NCI-H1417 (cell line): ENCODE measurements at places on chromosomes 2 and 18.
A peak's percentile ranks its signal among the peaks of the same experiment; 100 is the strongest.

- DNase-seq, result no peak
These were observed 53.3 kb upstream of the NARS1 start for GRCh38 chr18:57674891-57675290.

DNA sequence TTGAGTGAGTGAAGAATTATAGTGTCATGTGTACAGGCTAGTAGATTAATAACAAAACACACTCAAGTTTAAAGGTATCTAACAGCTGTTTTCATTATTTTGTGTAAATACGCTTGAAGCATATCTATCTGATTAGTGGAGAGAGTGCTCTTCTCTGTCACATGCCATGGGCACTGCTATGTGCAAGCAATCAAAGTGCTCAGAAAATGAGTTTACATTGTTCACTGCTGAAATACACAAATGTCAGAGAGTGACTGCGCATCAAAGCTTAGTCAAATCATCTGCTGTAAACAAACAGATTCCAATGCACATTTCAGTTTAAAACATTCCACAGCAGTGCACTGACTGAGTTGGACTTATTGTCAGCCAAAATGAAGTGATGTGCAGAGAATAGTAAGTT lies 423.4 kb downstream of the ZEB2 start:
- DNase-seq, result no peak

DNA sequence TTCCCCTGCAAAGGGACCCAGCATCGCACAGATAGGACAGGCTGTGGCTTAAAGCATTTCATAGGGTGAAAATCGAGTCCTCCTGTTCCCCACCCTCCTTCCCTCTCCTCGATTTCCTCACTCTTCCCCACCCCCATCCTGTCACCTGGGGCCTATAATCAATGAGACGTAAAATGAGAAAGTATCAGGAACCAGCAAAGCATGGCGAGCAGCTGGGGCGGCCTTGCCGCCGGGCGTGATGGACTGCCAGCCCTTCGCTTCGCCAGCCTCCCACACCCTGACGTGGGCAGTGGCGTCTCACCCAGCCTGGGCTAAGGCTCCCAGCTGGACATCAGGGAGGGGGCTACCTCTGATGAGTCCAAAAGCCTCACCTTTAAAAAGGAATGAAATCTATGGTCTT lies 11.1 kb downstream of the SLC30A3 start:
- no peak for DNase-seq

DNA sequence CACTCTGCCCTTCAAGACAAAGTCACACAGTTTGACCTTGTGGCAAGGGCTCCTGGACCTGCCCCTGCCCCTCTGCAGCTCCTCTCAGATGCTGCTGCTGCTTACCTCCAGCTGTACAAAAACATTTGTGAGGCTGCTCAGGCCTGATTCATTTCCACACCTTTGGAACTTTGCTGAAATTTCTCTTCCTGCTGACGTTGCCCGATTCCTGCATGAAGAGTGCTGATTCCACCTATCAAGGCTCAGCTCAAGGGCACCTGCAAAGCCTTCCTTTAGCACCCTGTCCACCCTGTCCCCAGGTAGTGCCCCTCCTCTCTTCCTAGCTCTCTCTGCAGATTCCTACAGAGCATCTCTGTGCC lies 738.3 kb upstream of the HS6ST1 start:
- DNase-seq, result no peak

GRCh38 chr2:8134985-8135682 lies 546.7 kb upstream of the ID2 start:
- DNase-seq, result no peak

GRCh38 chr2:142323206-142323605 lies 192.4 kb upstream of the LRP1B start:
- DNase-seq, result no peak

DNA sequence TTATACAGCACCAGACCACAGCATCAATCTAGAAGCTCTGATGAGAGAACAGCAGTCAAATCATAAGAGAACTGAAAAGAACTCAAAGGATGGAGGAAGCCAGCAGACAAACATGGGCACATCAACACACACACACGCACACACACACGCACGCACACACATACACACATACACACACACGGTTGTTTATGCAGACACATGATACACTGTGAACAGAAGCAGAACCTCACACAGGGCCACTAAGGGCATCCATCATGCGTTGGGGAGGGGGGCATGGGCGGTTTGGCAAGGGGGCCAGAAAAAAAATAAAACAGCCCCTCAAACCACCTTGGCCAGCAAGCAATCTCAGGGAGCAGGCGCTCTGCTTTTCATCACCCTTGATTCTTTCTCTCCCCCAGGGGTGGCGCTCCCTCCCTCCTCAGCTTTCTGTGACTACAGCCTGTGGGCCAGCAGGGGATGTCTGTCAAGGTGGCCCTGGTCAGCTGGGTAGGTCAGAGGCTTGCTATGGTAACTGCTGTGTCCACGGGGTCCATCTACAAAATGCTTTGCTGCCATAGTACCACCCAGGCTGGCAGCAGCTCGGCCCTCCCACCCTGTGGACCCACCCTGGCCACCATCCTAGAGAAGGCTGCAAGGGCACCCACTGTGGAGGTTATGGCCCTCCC lies 318.0 kb downstream of the CELF4 start:
- DNase-seq, result no peak

GRCh38 chr2:204732019-204732418 lies 186.7 kb downstream of the PARD3B start:
- DNase-seq, result no peak

DNA sequence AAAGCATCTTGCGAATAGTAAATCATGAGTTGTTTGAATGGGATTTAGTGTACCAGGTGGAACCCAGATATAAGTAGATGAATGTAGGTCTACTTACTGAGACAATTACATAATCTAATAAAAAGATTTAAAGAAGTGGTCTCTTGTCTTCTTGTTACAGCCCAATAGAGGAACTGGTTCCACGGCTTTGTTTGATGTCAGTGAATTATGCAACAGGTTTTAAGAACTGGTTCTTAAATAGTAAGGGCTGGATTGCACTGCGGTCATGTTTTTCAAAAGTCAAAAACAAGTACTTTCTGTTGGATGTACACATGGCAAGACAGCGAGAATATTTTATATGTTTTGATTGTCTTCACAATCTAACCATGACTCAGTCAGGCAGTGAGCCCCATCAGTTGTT lies 15.4 kb upstream of the SLC9A2 start:
- no peak for DNase-seq

- DNase-seq, result peak; percentile 78
These were observed 14.8 kb upstream of the DTNA start for GRCh38 chr18:34695310-34695709.

- no peak for DNase-seq
These were observed 292.5 kb upstream of the TRIB2 start for GRCh38 chr2:12424219-12424618.

GRCh38 chr2:75087736-75088135 lies 111.6 kb downstream of the TACR1 start:
- no peak for DNase-seq

- DNase-seq, result peak; percentile 82
These were observed 166.2 kb downstream of the PHLPP1 start for GRCh38 chr18:62881509-62882016.

DNA sequence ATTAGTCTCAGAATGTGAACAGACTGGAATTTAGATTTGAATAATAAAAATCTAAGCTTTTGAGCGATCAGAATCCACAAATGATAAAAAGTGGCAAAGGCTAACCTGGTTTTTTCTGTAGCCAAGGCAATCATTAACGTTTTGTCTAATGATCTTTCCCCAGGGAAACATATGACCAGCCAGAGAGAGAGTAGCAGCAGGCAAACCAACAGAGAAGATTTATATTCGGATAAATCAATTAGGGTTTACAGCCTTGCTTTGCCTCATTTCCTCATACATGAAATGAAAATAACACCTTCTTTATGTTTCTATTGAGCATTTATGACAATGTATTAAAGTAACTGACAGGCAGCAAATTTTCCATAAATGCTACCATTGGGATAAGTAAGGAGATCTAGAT lies 14.5 kb downstream of the TIA1 start:
- DNase-seq, result no peak

DNA sequence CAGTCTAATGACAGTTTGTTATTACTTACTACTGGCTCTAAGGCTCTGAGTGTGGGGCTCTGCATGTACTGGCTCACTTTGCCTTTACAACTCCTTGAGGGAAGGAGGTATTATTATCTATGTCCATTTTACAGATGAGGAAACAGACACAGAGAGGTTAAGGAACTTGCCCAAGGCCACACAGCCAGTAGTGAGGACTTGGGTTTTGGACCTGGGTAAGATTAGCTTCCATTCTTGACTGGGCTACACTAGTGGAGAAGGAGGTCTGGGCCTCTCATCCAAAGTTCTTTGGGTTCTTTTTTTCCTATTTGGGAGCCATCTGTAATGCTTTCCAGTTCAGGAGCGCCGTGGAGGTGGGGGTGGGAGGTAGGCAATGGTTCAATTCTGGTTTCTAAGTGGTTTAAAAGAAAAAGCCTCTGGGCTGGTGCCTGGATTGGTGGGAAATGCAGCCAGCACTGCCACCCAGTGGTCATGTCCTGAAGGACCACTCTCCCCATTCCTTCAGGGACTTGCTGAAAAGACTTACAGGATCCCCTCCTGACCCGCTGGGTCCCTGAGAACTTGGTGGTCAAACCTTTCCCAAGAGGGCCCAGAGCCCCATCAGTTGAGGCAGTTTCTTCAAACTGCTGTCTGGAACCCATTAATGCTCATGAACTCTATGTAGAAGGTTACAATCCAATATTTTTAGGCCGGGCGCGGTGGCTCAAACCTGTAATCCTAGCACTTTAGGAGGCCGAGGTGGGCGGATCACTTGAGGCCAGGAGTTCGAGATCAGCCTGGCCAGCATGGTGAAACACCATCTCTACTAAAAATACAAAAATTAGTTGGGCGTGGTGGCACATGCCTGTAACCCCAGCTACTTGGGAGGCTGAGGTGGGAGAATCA lies 38.6 kb upstream of the NOTO start:
- peak; percentile 65 for DNase-seq

- DNase-seq, result no peak
These were observed 21.3 kb downstream of the XRCC5 start for GRCh38 chr2:216130346-216130971.

- DNase-seq, result no peak
These were observed 7.9 kb downstream of the MTERF4 start for GRCh38 chr2:241094172-241094571.

DNA sequence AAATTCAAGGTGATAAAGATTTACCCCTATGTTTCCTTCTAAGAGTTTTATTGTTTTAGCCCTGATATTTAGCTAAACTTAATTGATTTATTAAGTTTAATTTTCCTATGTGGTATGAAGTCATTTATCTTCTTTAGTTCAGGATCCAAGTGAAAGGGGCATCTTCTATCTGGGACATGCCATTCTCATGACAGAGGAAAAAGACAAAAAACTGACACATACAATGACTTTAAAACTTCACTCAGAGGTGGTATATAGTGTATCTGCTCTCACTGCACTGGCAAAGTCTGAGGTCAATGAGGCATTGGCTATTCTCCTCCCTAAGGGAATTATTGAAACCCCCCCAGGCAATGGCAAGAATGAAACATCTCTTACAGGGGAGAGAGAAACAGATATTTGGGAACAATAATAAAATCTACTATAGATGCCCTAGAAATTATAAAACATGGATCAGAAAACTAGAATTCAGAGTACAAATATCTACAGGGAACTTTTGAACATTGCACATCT lies 237.4 kb downstream of the MYCN start:
- DNase-seq, result no peak

DNA sequence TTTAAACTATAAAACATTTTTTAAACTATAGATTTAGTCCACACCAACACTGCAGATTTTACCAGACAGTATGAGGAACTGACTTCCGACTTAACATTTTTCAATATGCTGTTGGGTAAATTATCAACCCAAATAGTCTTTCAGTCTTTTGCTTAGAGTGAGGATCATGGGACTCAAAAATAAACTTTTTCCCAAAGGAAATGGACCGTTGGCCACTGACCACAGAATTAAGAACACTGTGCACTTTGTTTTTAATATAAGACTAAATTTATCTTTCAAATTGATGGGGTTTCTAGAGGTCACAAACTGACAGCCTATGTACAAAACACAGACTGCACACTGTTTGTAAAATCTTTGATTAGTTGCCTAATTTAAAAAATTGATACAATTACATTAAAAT lies 44.9 kb downstream of the FIGN start:
- DNase-seq, result no peak
